ENCODE measurements at places on chromosomes 6 and 20. TPM values are rescaled to one million over a fixed set of nuclear protein-coding genes. Genes with fewer than 3 reads are reported as not detected.

DNA sequence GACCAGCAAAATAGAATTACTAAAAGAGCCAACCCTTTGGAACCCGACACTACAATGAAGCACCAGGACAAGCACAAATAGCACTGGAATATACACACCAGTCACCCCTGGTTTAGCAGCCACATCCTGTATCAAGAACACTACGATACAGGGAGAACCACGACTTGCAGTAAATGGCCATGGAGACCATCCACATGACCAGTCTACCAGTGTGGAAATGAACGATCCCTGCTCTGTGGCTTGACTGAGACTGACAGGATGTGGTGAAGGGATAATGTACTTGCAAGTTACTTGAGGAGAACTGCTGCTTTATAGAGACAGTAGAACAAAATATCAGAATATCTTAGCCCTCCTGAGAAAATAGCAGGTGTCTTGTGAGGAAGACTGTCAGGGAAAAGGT is 169.6 kb downstream of the COL9A1 start:
- DNase-seq, result no peak

- DNase-seq, result no peak
Observed at GRCh38 chr20:50792708-50793574, 1.9 kb upstream of the BCAS4 start.

DST gene
- 53.3 TPM for total RNA-seq

DNA sequence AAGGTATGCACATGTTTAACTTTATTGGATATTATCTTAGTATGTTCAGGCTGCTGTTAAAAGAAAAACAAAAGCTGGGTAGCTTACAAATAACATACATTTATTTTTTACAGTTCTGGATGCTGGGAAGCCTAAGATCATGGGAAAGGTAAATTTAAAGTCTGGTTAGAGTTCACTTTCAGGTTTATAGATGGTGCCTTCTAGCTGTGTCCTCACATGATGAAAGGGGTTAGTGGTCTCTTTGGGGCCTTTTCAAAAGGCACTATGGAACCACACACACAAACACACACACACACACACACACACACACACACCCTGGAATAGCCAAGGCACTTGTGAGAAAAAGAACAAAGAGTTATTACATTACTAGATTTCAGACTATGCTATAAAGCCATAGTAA is 805.8 kb upstream of the GJE1 start:
- no peak for DNase-seq

SNAP91 gene
- not detected for total RNA-seq

All from hematopoietic multipotent progenitor cell (in vitro differentiated cells).